KBM-7 (cell line): ENCODE measurements at places on chromosomes 1 and 21.

- DNase-seq: no peak
These were observed 22.1 kb upstream of the IL10 start for GRCh38 chr1:206794294-206794908.

- no peak for DNase-seq
These were observed 39.1 kb downstream of the KCNC4 start for GRCh38 chr1:110249256-110249655.

- no peak for DNase-seq
These were observed 66.1 kb upstream of the TMPRSS2 start for GRCh38 chr21:41573902-41574690.

DNA sequence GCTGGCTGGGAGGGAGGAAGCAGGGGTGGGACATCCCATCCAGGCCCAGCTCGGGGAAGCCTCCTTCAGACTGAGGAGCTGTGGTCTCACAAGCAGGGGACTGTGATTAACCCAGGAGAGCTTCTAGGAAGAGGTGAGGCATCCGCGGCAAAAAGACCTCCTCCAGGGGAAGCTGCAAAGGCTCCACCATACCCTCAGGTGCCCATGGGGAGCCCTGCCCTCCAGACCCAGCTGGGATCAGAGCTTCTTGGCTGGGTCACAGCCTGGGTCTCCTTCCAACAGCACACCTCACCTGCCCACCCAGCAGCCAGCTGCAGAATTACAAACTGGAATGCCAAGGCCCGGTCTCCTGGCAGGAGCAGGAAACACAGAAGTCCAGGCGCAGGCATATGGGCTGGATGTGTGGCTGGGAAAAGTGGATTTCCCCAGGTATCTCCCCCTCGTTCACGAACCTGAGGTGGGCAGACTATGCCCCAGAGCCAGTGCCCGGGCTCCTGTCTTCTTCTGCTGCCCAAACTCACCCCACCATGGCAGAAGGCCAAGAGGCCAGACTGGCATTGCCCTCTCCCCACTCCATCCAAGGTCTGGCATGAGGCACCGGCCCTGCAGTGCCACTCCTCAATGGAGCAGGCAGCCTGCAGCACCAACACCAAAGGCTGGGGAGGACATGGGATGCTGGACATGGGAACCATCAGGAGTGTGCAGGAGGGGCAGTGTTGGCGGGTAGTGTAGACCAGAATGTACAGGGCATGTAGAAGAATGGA, 15.4 kb upstream of the ARF1 start:
- no peak for DNase-seq
